ENCODE measurements at places on chromosomes 3 and 15.

- DNase-seq = no peak
Measured at GRCh38 chr3:169562988-169563774, 100.3 kb downstream of the MECOM start.

DNA sequence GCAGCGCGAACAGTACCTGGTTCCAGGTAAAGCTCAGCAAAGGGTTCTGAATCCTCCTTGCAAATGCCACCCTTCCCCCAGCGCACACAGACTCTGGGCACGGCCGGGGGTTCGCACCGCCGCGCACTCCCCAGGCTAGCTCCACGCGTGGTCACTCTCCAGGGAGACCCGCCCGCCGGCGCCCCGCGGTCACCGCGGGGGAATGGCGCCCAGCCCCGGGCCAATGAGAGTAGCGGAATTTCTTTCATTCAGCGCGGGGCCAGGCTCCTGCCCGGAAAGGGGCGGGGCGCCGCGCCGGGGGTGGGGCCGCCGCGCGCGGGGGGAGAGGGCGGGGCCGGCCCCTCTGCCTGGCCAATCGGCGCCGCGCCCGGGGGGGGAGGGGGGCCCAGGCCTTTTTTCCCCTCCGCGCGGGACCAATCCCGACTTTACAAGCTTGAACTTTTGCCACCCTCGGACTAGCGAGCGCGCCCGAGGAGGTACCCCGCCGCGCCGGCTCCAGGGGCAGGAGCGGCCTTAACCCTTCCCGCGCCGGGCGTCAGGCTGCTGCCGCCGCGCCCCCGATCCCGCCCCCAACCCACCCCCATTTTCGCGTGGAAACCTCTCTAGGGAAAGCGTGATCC is 1.1 kb upstream of the SMAD6 start:
- DNase-seq = peak; percentile 86

DNA sequence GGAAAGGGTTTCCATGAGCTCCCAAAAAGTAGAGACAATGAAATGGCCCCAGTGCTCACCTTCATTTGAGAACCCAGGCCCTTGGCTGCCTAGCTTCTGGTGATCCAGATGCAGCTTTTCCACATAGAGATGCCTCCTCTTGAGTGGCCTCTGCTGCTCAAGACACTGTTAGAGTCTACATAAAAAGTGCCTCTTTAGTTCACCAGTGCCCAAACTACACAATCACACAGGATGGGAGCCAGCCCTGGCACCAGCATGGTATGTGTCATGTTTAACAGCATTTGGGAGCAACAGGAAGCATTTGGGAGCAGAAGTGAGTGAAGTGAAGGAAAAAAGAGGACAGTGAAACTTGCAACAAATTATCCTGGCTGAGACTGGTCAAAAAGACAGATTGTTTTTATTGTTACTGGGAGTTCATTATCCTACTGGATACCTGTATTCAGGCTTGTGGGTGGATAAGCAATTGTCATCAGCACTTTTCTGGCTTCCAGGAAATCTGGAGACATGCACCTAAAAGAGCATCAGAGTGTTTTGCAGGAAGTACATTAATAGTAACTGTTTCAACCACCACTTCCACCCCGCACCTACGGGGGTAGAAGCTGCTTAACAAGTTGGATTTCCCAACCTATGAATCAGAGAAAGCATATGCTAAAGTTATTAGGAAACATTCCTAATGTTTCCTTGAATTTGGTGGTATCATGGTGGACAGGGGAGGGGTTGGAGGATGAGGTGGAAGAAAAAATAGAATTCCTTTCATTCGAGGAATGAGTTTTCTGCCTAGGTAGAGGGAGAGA is 416.2 kb downstream of the IGSF11 start:
- DNase-seq = no peak

- no peak for DNase-seq
Measured at GRCh38 chr15:90334304-90334731, 17.8 kb upstream of the ZNF774 start.

- no peak for DNase-seq
Measured at GRCh38 chr3:21524133-21524532, 226.9 kb downstream of the ZNF385D start.

- DNase-seq = no peak
Measured at GRCh38 chr3:126133606-126134005, 46.8 kb downstream of the ALDH1L1 start.

- DNase-seq = no peak
Measured at GRCh38 chr3:180059356-180059755, 22.6 kb upstream of the PEX5L start.

- no peak for DNase-seq
Measured at GRCh38 chr3:157436583-157437291, at the start of gene PTX3. PTX3 (plus strand) TSS chr3:157436850; CDS start chr3:157436934, 84 bp downstream.

GRCh38 chr3:169508426-169508825 is 155.1 kb downstream of the MECOM start:
- no peak for DNase-seq

GRCh38 chr15:69652751-69653305 is 200.2 kb downstream of the RPLP1 start:
- DNase-seq = no peak

DNA sequence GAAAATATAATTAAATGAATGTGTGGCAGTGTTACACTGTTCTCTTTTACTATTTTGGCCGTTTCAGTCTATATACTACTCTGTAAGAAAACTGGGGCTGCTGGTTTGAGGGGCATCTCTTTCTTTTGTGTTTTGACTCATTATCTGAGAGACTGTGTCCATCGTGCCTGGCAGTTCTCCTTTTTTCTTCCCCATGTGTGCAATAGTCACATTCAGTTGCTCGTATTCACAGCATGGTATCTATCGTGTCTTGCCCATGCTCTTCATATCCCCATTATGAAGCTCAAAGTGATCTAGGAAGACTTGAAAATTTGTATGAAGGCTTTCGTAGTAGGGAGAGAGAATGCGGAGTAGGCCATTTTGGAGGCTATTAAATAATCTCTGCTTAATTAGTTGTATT is 29.8 kb upstream of the FAH start:
- DNase-seq = no peak

- DNase-seq = no peak
Measured at GRCh38 chr3:127384717-127385539, 97.1 kb upstream of the PRR20G start.

DNA sequence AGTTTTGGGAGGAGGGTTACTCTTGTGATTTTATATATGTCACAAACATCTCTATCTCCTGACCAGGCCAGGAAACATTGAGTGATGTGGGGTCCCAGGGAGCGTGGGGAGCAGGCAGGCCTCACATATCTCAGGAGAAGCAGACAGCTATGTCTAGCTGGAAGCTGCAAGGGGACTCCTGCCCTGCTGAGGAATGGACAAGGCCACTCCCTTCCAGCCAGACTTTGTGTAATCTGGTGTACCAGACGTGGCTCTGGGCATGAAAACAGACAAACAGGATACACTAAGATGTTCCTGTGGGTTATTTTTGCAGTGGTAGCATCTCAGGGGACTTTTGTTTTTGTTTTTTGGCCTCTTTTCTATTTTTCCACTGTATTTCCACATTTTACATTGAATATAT is 23.2 kb downstream of the CYP8B1 start:
- DNase-seq = no peak

- no peak for DNase-seq
Measured at GRCh38 chr3:51386159-51386851, 1.2 kb downstream of the MANF start.

- DNase-seq = no peak
Measured at GRCh38 chr15:60916032-60916678, 312.9 kb downstream of the RORA start.

- no peak for DNase-seq
Measured at GRCh38 chr3:88189361-88189810, 39.6 kb downstream of the C3orf38 start.

- DNase-seq = no peak
Measured at GRCh38 chr3:46539443-46540005, 26.6 kb downstream of the LRRC2 start.

DNA sequence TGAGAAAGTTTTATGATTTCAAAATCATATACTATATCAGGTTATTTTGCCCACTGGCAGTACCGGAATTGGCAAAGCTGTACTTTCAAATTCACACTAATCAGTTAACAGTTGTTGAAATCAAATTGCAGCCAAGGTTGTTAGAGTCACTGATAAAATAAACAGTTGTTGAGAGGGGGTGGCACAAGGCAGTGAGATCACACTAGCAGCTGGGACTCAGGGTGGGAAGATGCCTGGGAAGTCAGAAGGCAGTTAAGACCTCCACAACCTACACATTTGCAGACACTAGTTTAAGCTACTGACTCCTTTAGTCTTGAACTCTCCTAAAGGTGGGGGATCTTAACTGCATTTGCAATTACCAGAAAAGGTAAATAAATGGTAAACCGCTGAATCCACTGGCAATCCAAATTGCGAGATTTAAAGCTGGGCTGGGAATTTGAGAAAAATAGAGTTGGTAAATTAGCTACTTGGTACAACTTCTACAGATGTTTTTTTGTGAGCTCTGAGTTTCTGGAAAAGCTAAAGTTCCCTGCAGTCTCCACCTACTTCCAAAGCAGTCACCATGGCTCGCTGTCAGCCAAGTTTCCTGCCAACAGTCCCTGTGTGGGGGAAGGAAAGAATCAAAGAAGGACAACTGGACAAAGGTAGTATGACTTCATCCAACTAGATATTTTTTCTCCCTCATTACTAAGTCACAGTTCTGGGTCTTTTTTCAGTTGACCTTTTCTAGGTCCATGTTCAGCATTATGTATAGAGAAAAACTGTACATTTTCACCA is 105.7 kb downstream of the ZNF385D start:
- DNase-seq = no peak

DNA sequence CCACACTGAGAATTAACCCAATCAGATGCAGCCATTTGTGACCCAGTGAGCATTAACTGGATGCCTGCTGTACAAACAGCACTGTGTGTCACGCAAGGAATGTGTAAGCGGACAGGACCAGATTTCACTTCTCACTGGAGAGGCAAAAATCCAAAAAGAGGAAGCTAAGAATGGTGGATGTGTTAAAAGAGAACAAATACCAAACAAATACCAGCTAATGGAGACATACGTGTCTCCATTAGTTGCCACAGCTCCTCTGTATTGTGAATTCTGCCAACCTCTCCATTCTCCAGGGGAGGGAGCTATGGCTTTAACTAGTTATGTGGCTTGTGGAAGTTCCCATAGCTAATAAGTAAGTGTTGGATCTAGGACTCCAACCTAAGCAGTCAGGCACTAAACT is 2.6 kb downstream of the LTF start:
- no peak for DNase-seq

DNA sequence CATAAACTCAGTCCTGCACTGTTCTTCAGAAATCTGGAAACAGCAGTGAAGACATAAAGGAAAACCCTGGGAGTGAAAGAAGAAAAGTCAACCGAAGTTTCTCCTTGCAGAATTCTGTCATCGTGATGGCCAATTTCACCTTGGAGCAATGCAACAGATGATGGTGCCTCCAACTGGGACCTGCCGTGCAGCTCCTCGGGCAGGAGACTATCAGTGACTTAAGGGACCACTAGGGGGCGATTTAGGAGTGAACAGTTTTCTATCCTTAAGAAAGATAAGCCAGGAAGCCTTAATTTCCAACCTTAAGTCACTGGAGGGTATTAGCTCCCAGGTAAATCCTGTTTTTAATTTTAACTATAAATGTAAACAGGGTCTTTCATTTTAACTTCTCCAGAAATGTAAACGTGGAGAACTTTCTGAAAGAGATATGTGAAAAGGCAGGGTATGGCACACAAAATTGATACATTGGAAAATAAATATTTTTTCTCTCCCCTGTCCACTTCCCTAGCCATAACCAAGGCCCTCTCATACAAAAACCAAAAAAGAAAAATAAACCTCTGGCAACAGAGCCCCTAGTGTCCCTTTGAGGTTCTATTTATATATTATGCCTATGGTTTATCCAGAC is 116.3 kb downstream of the PDZRN3 start:
- DNase-seq = peak; percentile 11

DNA sequence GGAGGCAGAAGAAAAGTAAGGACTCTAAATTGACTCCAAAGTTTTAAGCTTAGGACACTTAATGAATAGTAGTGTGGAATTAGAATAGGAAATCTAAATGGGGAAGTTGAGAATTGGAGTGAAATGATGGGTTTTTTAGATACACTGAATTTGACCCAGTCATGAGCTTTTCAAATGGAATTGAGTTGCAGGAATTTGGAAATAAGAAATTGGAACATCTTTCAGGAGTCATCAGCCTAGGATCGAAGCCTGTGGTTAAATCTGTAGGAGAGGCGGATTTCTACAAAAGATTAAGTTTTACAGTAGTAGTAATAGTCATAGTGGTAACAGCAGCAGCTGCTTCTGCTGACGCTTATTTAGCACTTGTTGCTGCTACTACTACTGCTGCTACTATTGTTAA is 129.0 kb upstream of the LRRFIP2 start:
- no peak for DNase-seq

GRCh38 chr3:23671851-23672589 is 133.7 kb upstream of the UBE2E1 start:
- no peak for DNase-seq

- DNase-seq = no peak
Measured at GRCh38 chr15:82566690-82567089, 26.4 kb upstream of the RPS17 start.

- DNase-seq = no peak
Measured at GRCh38 chr15:40664909-40665308, 30.1 kb upstream of the RAD51 start.

DNA sequence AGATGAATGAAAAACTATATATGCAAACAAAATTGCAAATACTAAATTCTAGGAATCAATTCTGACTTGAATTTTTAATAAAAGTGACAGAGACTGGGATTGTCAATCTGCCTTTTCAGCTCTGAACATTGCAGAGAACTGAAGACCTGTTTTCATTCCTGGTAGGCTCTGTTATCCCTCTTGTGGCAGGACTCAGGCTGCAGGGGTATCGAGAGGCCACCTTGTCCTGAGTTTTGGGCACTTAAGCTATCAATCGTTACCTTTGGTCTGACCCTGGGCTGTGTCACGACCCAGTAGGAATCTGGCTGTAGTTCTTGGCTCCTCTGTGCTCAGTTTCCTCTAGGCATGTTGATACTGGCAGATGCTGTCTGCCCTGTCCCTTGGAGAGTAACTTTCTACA is 238.0 kb downstream of the CACNA2D3 start:
- no peak for DNase-seq

DNA sequence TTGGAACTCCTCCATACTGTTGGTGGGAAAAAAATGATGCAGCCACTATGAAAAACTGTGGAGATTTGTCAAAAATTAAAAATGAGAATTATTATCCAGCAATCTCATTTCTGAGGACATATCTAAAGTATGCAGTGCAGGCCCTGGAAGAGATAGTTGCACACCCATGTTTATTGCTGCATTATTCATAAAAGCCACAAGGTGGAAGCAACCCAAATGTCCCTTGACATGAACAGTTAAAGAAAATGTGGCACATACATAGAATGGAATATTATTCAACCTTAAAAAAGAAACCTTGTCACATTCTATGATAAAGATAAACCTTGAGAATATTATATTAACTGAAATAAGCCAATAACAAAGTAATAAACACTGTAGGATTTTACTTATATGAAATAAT is 80.9 kb upstream of the ARHGEF26 start:
- DNase-seq = no peak

- DNase-seq = no peak
Measured at GRCh38 chr15:52844823-52845222, 54.7 kb upstream of the ONECUT1 start.

GRCh38 chr3:42053476-42053875 is 37.7 kb upstream of the TRAK1 start:
- DNase-seq = no peak

- DNase-seq = no peak
Measured at GRCh38 chr3:62252438-62253157, 120.8 kb downstream of the FEZF2 start.
